ENCODE measurements at places on chromosomes 4 and X. TPM values are rescaled to one million over a fixed set of nuclear protein-coding genes. Genes with fewer than 3 reads are reported as not detected.

DNA sequence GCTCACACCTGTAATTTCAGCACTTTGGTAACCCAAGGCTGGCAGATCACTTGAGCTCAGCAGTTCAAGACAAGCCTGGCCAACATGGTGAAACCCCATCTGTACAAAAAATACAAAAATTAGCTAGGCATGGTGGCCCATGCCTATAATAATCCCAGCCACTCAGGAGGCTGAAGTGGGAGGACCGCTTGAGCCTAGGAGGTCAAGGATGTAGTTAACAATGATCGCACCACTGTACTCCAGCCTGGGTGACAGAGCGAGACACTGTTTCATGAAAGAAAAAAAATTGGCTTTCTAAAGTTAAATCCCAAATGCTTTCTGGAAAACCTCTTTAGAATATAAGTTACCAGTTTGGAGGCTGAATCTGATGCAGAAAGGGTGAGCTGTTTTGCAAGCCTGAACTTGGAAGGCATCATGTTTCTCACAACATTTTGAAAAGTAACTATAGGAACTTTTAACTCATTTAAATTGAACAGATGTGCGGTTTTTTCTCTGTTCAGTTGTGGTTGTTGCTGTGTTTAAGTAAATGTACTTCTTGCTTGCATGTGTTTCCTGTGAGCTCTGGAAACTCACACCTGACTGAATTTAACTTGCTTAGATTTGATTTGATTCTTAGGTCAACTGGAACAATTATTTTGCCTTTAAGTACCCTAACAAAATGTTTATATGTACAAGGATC lies 39.8 kb upstream of the TMEM131L start:
- no peaks in the 10 kb centered on the region for H3K36me3 ChIP-seq
- DNase-seq = no peak
- no peak overlapping the region for H3K27ac ChIP-seq
- H3K4me3 ChIP-seq = no peak overlapping the region

DNA sequence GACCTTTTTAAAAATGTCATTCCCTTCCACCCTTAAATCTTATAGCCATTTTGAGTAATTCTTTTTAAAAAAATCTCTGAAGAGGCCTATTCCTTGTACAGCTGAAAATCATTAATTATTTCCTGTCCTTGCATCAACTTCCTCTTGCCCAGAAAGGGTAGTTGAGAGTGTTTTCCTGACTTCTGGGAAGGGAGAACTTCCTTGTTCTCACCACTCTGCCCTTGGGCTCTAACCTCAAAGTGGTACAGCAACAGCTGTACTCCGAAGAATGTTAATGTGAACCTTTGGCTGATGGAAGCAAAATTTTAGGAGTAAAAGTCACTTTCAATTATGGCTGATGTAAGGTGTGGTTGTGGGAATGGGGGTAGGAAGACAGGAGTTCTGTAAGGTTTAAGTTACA lies 15.1 kb upstream of the FABP2 start:
- no peak for DNase-seq
- H3K4me1 ChIP-seq = no peaks in the 10 kb centered on the region
- no peaks in the 10 kb centered on the region for H3K36me3 ChIP-seq

The NCAPG gene
- 108 TPM for total RNA-seq

The DMRTC1 gene
- total RNA-seq = not detected

The DIPK2B gene
- not detected for total RNA-seq

- no peaks in the 10 kb centered on the region for H3K36me3 ChIP-seq
- H3K4me3 ChIP-seq = no peak overlapping the region
- no peak for DNase-seq
- H3K27ac ChIP-seq = no peak overlapping the region
- no peaks in the 10 kb centered on the region for H3K4me1 ChIP-seq
Measured at GRCh38 chrX:42752730-42753129, 25.2 kb downstream of the PPP1R2C start.

- H3K36me3 ChIP-seq = no peaks in the 10 kb centered on the region
- no peak overlapping the region for H3K27ac ChIP-seq
- H3K4me1 ChIP-seq = no peaks in the 10 kb centered on the region
- no peaks in the 10 kb centered on the region for H3K27me3 ChIP-seq
Measured at GRCh38 chrX:113300580-113300979, 459.9 kb upstream of the AMOT start.

- no peaks in the 10 kb centered on the region for H3K36me3 ChIP-seq
- no peak for DNase-seq
- no peak overlapping the region for H3K4me3 ChIP-seq
- H3K4me1 ChIP-seq = no peaks in the 10 kb centered on the region
Measured at GRCh38 chr4:86294883-86295282, 65.0 kb downstream of the MAPK10 start.

DNA sequence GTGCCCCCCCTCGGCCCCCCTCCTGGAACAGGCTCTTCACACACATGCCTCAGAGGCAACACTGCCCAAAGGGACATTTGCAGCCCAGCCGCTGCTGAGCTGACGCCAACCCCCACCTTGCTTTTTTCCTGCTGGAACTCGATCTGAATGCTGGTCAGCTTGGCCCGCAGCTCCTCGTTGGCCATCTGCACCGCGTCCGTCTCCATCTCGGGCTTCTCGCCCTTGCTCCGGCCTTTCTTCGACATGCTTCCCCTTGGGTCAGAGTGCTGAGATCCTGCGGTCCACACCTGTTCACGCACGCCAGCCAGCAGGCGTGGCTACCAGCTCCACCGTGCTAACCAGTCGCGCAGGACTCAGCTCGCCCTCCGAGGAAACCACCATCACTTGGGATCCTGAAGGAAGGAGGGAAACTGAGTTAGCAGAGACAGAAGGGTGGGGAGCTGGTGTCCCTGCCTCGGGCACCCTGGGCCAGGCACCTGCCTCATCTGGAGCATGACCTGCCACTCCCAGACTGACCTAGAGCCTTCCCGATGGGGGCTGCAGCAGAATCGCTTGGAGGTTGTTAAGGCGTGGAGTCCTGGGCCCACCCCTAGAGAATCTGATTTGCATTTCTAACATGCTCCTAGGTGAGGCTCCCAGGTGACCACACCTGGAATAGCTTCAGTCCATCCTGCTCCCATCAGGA lies 87.6 kb downstream of the JAKMIP1 start:
- no peaks in the 10 kb centered on the region for H3K36me3 ChIP-seq
- peaks cover 9% of the 10 kb centered on the region for H3K27me3 ChIP-seq
- no peak overlapping the region for H3K4me3 ChIP-seq
- no peak for DNase-seq

DNA sequence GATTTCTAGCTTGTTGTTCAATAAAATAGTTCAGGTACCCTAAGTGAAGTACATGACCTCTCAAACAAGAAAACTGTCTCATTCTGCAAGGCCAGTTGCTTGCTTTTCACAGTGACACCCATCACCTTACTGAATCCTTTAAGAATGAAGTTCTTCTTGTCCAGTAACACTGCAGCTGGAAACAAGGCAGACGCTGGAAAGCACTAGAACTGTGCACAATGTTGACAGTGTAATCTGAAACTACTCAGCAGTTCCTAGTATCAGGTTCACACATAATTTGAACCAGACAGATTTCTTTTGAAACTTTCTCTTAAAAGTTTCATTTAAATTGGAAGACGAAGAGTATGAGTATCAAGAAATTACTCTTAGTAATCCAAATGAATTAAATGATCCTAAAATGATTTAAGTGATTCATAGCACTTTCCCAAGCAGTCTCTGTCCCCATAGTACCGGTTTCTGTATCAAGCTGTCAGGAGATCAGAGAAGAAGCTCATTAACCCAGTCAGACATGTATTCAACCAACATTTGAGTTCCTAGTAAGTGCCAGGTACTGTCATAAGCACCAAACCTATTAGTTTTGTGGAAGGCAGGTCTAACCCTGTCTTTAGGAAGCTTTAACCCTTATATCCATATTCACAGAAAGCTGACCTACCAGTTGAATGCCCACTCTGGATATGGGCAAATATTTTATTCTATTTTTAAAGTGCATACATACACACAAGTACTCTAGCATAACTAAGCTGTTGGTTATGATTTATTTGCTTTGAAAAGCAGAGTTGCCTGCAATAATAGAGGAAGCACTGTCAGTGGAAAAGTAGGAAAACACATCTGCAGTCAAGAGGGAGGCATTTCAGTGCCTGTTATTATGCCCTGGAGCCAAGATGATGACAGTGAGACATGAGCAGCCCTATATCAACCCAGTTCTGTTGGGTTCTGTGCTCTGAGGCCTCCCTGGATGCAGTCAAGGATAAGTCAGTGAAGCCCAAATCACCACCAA lies 63.6 kb downstream of the PALLD start:
- H3K27ac ChIP-seq = no peak overlapping the region
- H3K4me3 ChIP-seq = no peak overlapping the region
- no peaks in the 10 kb centered on the region for H3K27me3 ChIP-seq

The RWDD4 gene
- 28.9 TPM for total RNA-seq

The MAB21L2 gene
- total RNA-seq = not detected

The RASSF6 gene
- 0.11 TPM for total RNA-seq

DNA sequence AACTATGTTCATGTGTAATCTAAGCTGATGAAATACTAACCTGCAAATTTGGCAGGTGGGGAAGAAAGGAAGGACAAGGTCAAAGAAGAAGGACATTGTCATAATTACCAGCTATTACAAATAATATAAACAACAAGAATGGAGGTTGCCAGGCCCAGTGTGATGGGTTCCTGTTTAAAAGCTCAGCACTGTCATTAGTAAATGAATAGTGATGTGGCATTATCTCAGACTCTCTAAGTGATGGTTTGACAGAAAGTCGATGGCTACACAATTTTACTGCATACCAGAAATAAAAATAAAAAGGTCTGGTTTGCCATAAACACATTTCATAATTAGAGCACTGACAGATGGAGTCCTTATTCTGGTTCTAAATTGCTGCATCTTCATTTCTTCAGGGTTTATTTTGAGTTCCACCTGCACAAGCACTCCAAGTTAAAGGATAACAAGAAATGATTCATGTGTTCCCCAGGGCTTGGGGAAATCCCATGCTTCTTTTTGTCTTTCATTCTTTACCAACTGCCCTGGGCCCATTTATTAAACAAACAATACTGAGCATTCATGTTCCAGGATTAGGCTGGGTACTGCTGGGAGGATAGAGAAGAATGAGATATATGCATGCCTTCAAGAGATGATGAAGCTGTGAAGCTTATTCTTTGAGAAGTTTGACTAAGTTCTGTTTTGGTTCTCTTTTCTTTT lies 367.8 kb upstream of the RASGEF1B start:
- no peaks in the 10 kb centered on the region for H3K36me3 ChIP-seq
- H3K27ac ChIP-seq = no peak overlapping the region
- no peaks in the 10 kb centered on the region for H3K4me1 ChIP-seq

Measured in HepG2 (cell line).